Activated CD8-positive, alpha-beta T cell treated with anti-CD3 and anti-CD28 coated beads for 36 hours (primary cell): ENCODE measurements at places on chromosomes 6 and 20.
A peak's percentile ranks its signal among the peaks of the same experiment; 100 is the strongest.

- H3K4me1 ChIP-seq = no peaks in the 10 kb centered on the region
- H3K36me3 ChIP-seq = no peaks in the 10 kb centered on the region
- no peak overlapping the region for H3K27ac ChIP-seq
Measured at GRCh38 chr20:47765691-47766594, 19.3 kb downstream of the SULF2 start.

DNA sequence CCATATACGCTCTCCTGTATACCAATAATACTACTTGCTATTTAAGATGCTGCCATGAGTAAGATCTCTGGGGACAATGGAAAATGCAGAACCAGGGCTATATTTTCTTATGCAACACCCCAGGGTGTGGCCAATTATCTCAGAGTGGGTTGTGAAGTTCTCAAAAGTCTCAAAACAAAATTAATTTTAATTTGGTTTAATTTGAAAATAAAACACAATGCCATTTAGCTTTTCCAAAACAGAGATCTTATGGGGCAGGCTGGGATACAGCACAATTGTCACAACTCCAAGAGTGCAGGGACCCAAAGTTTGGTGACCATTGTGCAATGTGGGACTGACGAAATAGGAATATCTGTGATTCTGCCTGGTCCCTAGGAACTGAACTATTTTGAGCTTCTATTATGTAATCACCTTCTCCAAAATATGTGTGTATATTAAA, 43.1 kb downstream of the MBOAT1 start:
- H3K27me3 ChIP-seq = no peaks in the 10 kb centered on the region
- no peak overlapping the region for H3K27ac ChIP-seq
- peaks cover 2% of the 10 kb centered on the region for H3K36me3 ChIP-seq
- no peak overlapping the region for H3K4me3 ChIP-seq

DNA sequence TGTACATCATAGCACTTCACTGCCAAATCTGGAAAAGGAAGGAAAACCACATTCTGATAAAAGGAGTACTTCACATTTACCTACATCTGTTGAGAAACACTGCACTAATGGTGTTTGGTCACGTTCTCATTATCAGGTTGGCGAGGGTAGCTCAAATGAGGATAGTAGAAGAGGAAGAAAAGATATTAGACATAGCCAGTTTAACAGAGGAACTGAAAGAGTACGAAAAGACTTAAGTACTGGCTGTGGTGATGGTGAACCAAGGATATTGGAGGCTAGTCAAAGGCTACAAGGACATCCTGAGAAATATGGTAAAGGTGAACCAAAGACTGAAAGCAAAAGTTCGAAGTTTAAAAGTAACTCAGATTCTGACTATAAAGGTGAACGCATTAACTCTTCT, 32.0 kb upstream of the GJA10 start:
- peak overlapping the region; percentile 3 for H3K27ac ChIP-seq
- H3K27me3 ChIP-seq = no peaks in the 10 kb centered on the region
- peaks cover 9% of the 10 kb centered on the region for H3K4me1 ChIP-seq
- DNase-seq = no peak
- peaks cover 65% of the 10 kb centered on the region for H3K36me3 ChIP-seq
- no peak overlapping the region for H3K4me3 ChIP-seq

GRCh38 chr6:144284478-144284782, 705 bp upstream of the UTRN start:
- H3K27ac ChIP-seq = peak overlapping the region; percentile 26
- peaks cover 18% of the 10 kb centered on the region for H3K27me3 ChIP-seq
- DNase-seq = no peak
- H3K4me1 ChIP-seq = peaks cover 11% of the 10 kb centered on the region
- H3K36me3 ChIP-seq = no peaks in the 10 kb centered on the region
- H3K4me3 ChIP-seq = peak overlapping the region; percentile 78

DNA sequence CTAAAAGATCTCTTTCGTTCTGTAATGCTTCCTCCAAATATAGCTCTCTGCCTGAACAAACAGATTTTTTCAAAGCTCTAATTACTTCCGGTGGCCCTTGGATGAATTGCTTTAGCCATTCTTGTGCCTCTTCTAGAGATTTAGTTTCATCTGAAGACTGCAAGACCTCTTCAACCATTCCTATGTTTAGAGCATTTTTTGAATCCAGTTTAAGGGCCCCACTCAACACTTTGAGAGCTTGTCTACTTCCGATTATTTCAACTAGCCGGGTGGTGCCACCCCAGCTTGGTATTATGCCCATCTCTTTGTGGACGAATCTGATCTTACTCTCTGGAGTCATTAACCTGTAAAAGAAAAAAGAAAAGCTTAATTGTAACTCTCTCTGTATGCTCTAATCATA, 23.3 kb downstream of the RNF146 start:
- DNase-seq = no peak
- peak overlapping the region; percentile 72 for H3K27ac ChIP-seq
- no peaks in the 10 kb centered on the region for H3K27me3 ChIP-seq
- no peak overlapping the region for H3K4me3 ChIP-seq
- H3K4me1 ChIP-seq = peaks cover 44% of the 10 kb centered on the region

DNA sequence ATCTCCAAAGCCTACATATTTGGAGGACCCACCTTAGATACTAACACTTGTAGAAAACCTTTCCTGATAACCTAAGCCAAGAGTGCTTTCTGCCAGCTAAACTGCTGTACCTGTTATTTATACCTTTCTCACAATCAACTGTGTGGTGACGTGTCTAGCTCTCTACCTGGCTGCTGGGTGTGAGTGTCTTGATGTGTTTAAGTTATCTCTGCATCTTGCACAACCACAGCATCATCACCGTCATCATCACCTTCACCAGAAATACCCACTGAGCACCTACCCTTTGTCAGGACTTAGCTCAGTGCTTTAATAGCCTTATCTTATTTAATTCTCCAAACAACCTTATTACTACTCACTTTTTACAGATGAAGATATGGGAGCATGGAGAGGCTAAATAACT, 431.3 kb downstream of the MAFB start:
- H3K4me1 ChIP-seq = no peaks in the 10 kb centered on the region
- no peak overlapping the region for H3K4me3 ChIP-seq
- H3K27ac ChIP-seq = no peak overlapping the region
- peaks cover 3% of the 10 kb centered on the region for H3K27me3 ChIP-seq

DNA sequence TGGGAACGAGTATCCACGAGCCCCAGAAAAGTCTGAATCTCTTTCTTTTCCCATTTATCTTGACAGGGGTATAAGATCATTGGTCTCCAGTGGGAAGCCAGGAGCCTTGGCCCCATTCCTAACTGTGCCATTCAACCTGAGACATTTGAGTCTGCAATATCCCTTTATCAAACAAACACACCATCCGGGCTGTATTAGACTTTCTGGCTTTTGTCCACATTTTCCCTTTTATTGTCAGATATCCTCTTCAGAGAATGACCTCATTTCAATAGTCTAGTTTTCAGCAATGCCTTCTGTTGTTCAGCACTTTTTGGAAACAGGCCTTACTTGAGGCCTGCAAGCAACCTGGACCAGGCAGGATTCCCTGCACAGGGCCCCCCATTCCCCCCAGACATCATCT, 15.7 kb downstream of the BPIFA1 start:
- no peak overlapping the region for H3K27ac ChIP-seq
- H3K4me3 ChIP-seq = no peak overlapping the region
- H3K27me3 ChIP-seq = peaks cover 4% of the 10 kb centered on the region
- no peaks in the 10 kb centered on the region for H3K36me3 ChIP-seq
- DNase-seq = no peak
- no peaks in the 10 kb centered on the region for H3K4me1 ChIP-seq

DNA sequence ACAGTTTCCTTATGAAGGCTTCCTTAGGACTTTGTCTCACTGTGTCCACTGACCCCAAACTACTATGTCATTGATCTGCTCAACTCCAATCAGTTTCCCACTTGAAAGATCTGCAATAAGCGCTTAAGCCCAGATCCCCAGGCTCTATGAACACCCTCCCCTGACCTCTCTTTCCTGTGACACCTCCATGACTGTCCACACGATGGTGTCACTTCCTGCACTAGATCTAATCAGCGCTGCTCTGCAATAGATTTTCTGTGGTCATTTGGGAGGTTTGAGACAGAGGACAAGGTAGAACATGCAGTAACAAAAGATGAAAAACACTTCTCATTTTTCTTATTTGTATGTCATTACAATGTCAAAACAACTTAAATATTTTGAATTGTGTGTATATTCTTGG, 304.6 kb upstream of the AGPAT4 start:
- H3K4me3 ChIP-seq = no peak overlapping the region
- no peak overlapping the region for H3K27ac ChIP-seq
- H3K4me1 ChIP-seq = no peaks in the 10 kb centered on the region
- no peak for DNase-seq

GRCh38 chr6:8234321-8234720, 132.0 kb upstream of the EEF1E1 start:
- DNase-seq = no peak
- H3K4me3 ChIP-seq = no peak overlapping the region
- H3K4me1 ChIP-seq = no peaks in the 10 kb centered on the region
- peaks cover 6% of the 10 kb centered on the region for H3K27me3 ChIP-seq
- H3K27ac ChIP-seq = no peak overlapping the region

GRCh38 chr6:73002588-73002987, 222.7 kb downstream of the KHDC1L start:
- no peak for DNase-seq
- H3K27ac ChIP-seq = no peak overlapping the region
- H3K4me3 ChIP-seq = no peak overlapping the region

DNA sequence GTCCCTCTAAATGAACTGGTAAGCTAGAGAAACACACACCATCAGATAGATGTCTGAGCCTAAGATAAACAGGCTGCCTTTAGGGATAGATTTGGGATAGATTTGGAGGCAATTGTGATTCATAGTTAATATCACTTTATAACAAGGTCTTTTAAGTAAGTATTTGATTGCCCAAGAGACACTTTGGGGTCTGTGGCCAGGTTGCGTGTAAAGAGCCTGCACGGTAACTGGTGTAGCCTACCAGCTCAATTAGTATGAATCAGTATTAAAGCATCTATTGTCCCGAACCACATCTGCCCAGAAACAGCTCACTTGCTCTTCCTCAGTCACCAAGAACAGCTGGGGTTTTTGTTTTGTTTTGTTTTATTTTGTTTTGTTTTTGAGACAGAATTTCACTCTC, 193.3 kb downstream of the SASH1 start:
- no peak overlapping the region for H3K4me3 ChIP-seq
- no peak overlapping the region for H3K27ac ChIP-seq
- no peak for DNase-seq
- H3K36me3 ChIP-seq = no peaks in the 10 kb centered on the region
- H3K4me1 ChIP-seq = no peaks in the 10 kb centered on the region

DNA sequence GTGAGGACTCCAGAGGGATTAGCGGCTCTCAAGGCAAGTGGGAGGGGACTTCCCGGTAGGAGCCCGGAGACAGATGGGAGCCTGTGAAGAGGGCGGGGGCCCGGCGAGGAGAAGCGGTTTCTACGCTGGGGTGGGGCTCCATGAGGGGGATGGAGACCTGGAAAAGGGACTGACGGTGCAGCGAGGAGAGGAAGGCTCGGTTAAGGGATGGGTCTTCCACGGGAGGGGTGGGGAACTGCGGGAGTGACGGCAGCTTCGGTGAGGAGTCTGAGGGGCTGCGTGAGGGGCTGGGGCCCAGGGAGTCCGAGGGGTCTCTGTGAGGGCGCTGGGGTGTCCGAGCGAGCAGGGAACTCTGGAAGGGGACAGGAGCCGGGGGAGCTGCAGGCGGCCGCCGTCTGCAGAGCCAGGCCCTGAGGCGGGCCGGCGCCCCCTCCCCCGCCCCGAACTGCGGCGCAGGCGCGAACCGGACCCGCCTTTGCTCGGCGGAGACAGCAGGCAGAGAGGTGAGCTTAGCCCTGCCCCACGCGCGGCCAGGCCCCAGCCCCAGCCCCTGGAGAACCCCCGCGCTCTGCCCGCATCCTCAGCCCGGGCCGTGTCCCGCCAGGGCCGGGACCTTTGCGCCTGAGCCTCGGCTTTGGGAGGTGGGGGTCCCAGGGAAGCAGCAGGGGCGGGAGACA, at the start of gene NRSN2:
TSS of gene NRSN2 (plus strand) at position 472 of the 677 bp plus-strand sequence. CDS start 2,533 bp downstream, outside the sequence.
- H3K4me1 ChIP-seq = peaks cover 16% of the 10 kb centered on the region
- H3K27me3 ChIP-seq = no peaks in the 10 kb centered on the region
- DNase-seq = peak; percentile 41
- peak within 1 kb of the TSS; percentile 79 for H3K4me3 ChIP-seq

GRCh38 chr6:39428152-39428551, 105.7 kb upstream of the KCNK16 start:
- peaks cover 7% of the 10 kb centered on the region for H3K27me3 ChIP-seq
- DNase-seq = no peak
- H3K36me3 ChIP-seq = no peaks in the 10 kb centered on the region
- peaks cover 10% of the 10 kb centered on the region for H3K4me1 ChIP-seq

DNA sequence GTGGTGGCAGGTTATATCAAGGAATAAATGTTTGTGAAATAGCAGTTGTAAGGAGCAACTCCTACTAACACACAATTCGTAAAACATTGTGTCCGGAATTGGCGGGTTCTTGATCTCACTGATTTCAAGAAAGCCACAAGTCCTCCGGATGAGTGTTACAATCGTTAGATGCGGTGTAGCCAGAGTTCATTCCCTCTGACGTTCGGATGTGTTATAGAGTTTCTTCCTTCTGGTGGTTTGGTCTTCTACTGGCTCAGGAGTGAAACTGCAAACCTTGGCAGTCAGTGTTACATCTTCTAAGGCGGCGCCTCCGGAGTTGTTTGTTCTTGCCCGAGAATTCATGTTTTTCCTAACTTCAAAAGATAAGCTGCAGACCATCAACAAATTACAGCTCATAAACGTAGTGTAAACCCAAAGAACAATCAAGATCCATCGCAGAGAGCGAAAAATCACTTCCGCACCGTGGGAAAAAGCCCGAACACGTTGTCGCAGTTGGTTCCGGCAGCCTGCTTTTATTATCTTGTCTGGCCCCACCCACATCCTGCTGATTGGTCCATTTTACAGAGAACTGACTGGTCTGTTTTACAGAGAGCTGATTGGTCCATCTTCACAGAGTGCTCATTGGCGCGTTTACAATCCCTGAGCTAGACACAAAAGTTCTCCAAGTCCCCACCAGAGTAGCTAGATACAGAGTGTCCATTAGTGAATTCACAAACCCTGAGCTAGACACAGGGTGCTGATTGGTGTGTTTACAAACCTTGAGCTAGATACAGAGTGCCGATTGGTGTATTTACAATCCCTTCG, 58.2 kb downstream of the TRIM27 start:
- peaks cover 10% of the 10 kb centered on the region for H3K36me3 ChIP-seq
- peaks cover 3% of the 10 kb centered on the region for H3K27me3 ChIP-seq
- H3K4me3 ChIP-seq = peak overlapping the region; percentile 78
- DNase-seq = peak; percentile 86
- H3K4me1 ChIP-seq = peaks cover 29% of the 10 kb centered on the region

GRCh38 chr6:168403370-168404005, 37.5 kb upstream of the SMOC2 start:
- no peak overlapping the region for H3K4me3 ChIP-seq
- no peak for DNase-seq
- H3K36me3 ChIP-seq = no peaks in the 10 kb centered on the region
- H3K27me3 ChIP-seq = peaks cover 2% of the 10 kb centered on the region

GRCh38 chr6:17965397-17965796, 22.0 kb downstream of the KIF13A start:
- no peak overlapping the region for H3K4me3 ChIP-seq
- H3K4me1 ChIP-seq = no peaks in the 10 kb centered on the region
- no peaks in the 10 kb centered on the region for H3K36me3 ChIP-seq
- H3K27ac ChIP-seq = no peak overlapping the region
- H3K27me3 ChIP-seq = peaks cover 2% of the 10 kb centered on the region

- no peaks in the 10 kb centered on the region for H3K36me3 ChIP-seq
- H3K4me1 ChIP-seq = no peaks in the 10 kb centered on the region
Measured at GRCh38 chr6:97293198-97293696, 10.2 kb upstream of the MMS22L start.
